ENCODE measurements at places on chromosomes 13 and 19.

- DNase-seq: no peak
Observed at GRCh38 chr13:52359534-52359933, 46.4 kb downstream of the THSD1 start.

GRCh38 chr13:74068471-74068870 is 65.7 kb downstream of the KLF12 start:
- no peak for DNase-seq

DNA sequence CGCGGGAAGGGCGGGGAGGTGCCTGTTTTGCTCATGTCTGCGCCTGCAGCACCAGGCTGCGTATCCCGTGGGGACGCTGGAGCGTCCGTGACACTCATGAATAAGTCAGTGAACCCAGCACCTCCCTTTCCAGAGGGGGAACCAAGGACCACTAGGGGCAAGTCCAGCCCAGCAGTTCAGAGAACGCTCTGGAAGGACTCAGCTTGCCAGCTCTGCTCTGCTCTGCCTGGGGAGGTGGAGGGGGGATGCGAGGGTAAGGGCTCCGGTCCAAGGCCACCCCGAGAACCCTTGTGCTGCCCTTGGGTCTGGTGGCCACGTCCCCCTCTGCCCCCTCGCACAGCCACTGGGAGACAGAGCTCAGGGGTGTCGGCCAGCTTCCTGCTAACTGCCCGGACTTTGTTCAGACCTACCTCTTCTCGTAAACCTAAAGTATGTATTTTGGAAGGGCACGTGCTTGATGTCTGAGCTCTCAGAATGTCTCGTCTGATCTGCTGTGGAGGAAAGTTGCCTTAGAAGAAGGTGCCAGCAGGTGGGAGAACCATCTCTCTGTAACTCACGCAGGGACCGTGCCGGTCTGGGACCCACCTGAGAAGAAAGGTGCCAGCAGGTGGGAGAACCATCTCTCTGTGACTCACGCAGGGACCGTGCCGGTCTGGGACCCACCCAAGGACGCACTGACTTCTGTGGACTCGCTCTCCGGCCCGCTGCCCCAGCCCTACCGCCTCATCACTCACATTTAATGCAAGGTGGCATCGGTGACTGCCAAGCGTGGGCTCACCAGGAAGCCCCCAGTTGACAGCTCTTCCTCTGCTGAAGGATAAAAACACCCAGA is 34.1 kb downstream of the TMEM255B start:
- DNase-seq: no peak

DNA sequence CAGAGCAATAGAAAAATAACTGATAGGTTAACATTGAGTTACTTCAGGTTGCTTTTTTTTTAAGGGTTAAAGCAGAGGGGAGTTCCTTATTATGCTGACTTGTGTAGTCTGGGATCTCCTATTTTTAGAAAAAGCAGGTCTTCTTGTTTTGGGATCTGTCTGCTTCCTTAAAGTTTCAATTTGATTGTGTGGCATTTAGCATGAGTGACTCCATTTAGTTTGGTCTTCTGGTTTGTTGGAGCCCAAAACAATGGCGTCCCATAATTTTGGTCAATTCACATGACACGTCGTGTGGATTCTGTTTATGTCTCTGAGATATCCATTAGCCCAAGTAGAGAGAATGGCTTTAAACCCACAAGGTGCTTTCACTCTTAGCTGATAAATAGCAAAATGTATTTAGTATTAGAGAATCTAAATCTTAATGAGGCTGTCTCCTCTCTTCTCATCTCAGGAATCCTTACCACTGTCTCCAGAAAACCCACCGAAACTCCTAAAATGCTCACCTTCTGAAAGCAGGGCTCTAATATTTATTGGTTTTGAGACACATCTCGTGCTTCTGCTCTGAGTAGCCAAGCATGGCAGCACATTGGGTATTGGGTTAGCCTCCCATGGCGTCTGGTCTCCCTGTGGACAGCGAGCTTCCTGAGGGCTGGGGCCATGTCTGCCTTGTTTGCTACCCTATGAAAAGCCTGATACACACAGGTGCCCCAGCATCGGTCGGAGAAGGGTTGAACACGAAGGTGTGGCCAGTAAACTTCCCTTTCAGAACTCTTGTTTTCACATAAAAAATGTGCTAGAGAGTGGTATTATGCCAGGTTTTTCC is 67.2 kb upstream of the GPR183 start:
- DNase-seq: no peak

DNA sequence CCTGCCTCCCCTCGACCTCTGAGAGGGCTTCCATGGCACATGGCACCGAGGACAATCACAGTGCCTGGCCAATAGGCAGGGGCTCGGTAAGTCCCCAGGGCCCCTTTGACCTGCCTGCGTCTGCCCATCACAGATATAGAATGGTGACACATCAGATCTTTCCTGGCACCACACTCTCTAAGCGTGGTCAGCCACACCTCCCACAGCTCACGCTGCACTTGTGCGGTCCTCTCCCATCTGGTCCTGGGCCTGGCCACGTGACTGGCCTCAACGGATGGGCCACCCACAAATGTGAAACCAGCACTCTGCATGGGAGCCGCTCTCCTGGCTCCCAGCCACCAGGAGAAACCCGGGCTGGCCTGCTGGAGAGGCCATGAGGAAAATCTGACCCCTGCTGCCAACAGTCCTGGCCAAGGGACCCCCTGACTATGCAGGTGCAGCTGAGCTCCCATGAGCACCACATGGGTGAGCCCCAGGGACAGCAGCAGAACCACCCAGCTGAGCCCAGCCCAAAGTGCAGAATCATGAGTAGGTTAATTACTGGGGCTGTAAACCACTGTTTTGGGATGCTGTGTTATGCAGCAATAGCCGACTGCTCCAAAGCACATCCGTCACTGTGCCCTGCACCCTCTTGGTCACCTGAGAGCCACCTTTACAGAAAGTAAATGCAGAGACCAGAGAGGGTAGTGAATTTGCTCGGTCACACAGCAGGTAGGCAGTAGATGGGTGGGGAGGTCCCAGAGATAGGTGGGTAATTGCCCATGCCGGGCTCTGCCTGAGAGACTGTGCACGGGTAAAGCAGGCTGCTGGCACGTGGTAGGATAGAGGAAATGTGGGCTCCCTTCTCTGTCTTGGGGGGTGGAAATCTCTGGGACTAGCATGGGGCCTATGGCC is 9.7 kb upstream of the MEF2B start:
- no peak for DNase-seq

- DNase-seq: no peak
Observed at GRCh38 chr13:112956571-112957294, 12.3 kb upstream of the MCF2L start.

All from sigmoid colon (tissue), 7 donors.